ENCODE measurements at places on chromosomes 1 and 21. TPM values are rescaled to one million over a fixed set of nuclear protein-coding genes. Genes with fewer than 3 reads are reported as not detected.
A peak's percentile ranks its signal among the peaks of the same experiment; 100 is the strongest.

Gene RNU1-4
- polyA plus RNA-seq = 1.5 TPM

Gene DNAJC8
- polyA plus RNA-seq = 140 TPM

Gene SMIM11
- polyA plus RNA-seq = 5.7 TPM

Gene SCCPDH
- polyA plus RNA-seq = 60.9 TPM

Gene ESRRG
- 32.5 TPM for polyA plus RNA-seq

Gene SYT2
- 2.9 TPM for polyA plus RNA-seq

Gene B3GALT5
- 1.4 TPM for polyA plus RNA-seq

Gene IVNS1ABP
- 248 TPM for polyA plus RNA-seq

Gene NUP133
- polyA plus RNA-seq = 49.6 TPM

- peak; percentile 24 for DNase-seq
These were observed 115.6 kb upstream of the SLC45A1 start for GRCh38 chr1:8202182-8202905.

GRCh38 chr1:43617668-43618067 is 32.3 kb upstream of the KDM4A start:
- no peak for DNase-seq

DNA sequence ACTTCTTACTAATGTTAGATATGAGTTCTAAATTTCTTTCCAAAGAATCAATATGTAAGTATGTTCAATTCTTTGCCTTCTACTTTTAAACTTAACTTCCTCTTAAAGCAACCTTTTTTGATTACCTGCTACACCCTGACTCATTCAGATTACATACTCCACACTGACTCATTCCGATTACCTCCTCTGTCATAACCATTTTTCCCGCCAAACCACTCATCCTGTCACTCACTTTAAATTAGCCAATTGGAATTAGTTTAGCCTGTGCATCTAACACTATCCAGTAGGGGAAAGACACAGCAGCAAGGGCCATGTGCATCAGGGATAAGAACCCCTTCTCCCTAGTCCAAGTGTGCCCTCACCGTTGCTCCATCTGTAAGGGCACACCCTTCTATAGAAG is 815.5 kb downstream of the BRINP3 start:
- DNase-seq = no peak

GRCh38 chr1:245807954-245808719 is 653.4 kb downstream of the KIF26B start:
- DNase-seq = no peak

DNA sequence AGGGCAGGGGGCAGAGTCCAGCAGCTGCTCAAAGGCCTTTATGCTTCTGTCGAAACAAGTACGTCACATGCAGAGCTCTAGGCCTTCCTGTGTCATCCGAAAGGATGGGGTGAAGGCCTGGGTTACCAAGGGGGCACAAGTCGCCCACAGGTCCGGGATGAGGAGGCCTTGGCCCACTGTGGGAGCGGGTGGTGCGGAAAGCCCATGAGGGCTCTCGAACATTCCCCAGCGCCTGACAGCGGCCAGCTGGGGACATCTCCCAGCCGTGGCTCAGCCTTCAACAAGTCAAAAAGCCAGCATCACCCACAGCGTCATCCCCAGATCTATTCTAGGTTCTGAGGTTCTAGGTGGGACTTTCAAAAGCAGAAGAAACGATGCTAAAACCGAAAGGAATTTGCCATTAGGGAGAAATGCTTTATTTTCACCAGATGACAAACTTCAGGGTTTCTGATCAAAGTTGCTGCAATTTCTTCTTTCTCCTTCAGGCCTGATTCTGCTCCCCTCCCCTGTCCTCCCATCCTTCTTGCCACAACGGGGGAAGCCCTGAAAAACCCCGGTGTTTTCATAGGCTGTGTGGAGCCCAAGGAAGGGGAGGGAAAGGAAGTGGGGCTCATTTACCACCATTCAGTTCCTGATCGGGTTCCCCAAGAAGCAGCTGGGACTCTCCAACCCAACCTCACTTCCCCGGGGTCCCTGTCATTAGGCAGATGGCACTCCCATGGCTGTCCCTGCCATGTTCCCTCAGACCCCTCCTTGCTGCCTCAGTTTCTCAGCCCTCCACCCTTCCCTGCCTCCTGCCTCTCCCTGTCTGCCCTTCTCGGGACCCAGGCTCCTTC is 17.6 kb downstream of the GPR137B start:
- no peak for DNase-seq

DNA sequence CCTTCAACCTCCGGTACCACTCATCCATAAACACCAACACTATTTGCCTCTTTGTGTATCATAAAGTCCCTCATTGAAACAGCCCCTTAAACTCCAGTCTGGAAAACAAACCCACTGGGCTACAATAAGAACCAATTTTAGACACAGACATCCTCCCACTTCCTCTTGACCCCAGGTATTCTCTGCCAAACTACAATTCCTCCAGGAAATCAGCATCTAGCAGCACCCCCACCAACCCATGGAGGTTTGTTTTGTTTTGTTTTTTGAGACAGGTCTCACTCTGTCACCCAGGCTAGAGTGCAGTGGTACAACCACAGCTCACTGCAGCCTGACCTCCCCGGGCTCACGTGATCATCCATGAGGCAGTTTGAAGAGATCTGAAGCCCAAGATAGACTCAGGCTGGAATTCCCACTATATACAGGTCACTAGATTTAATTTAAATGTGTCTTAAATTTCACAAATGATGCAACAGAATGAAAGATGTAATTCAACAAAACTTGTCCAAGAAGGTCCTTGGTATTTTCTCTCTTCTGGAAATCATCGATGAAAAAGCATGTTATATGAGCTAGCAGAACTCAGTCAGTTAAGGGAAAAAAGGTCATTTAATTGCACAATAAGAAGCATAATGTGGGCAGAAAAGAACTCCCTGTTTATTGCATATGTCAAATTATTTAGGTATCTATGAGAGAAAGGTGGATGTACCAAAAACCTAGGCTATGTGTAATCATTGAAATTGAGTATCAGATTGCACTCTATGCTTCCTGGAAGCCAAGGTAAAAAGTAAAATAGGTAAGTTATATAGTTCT is 30.3 kb downstream of the TCP10L start:
- DNase-seq = no peak

DNA sequence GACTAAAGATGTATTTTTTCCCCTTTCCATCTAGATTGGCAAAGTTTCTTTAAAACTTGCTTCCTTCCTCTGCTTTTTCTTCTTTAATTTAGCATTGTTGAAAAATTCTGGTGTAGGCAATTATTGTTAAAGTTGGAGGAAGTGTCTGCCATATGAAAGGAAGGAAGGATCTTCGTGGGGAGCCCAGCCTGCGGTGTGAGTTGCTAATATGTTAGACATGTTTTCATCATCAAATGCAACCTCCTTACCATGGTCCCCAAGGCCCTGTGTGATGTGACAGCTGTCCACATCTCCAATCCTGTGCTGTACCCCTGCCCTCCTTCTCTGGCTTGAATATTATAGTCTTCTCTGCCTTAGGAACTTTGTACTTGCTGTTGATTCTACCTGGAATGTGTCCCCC is 81.0 kb upstream of the ZBTB18 start:
- no peak for DNase-seq

- DNase-seq = no peak
These were observed 57.9 kb upstream of the LGALS8 start for GRCh38 chr1:236465959-236466303.

GRCh38 chr1:146019231-146020057 is 2.1 kb downstream of the HJV start:
- no peak for DNase-seq

GRCh38 chr1:192867180-192867579 is 58.3 kb downstream of the RGS2 start:
- no peak for DNase-seq

DNA sequence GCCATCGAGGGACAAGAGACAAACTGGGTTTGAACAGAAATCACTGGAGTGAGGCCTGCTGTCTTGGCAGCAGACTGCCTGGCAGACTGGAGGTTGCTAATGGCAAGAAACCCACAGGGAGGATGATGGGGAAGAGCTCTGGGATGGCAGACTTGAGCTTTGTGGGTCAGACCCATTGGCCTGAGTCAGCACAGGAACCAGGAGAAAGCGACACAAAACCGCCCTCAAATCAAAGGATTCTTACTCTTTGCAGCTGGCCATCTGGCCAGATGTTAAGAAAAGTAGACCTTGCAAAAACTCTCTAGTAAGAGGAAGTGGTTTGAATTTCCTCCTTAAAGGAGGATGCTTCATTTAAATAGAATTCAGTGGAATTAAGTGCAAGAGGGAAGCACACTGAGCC is 195.2 kb upstream of the JUN start:
- no peak for DNase-seq

- DNase-seq = no peak
These were observed 213.0 kb upstream of the PRMT6 start for GRCh38 chr1:106843518-106843917.

GRCh38 chr1:91684481-91685196 is 184.0 kb downstream of the CDC7 start:
- DNase-seq = no peak

DNA sequence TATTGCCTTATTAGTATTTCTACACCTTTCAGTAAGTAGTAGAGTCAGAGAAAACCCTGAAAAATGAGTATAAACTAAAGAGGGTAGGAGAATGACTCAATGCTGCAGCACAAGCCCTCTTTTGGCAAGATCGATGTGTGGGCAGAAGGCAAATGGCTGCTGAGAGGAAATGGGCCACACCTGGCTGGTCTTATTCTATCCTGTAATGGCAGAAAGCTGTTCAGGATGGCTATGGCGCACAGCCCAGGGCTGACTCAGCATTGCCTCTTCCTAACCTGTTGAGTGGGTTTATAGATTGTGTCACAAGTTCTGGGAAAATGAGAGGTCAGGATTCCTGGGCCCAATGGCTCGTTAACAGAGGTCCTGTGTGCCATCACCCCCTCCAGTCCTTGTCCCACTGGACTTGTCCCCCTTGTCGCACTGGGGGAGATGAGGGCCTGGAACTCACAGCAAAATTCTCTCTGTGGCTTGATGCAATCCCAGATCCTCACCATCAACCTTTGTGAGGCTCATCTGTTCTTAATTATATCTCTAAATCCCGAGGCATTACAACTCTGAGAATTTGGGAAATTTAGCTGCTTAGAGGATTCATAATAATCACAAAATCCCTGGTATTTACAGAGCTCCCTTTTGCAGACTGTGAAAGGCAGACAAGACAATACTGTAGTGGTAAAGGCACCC is 13.2 kb downstream of the HMGB4 start:
- no peak for DNase-seq

DNA sequence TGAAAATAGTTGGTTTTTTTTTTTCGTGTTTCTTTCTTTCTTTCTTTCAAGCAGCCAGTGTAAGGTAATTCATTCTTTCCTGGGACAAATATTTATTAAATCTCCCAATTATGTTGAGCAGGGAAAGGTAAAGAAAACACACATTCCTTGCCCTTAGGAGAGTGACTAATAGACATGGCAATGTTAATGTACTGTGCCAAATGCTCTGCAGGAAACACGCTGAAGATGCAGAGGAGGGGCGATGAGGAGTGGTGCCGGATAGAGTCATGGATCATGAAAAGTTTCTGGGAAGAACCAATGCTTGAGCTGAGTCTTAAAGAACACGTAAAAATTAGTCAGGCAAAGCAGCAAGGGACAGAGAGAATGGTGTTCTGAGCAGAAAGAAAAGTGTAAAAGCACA is 199.2 kb downstream of the DNM3 start:
- no peak for DNase-seq

DNA sequence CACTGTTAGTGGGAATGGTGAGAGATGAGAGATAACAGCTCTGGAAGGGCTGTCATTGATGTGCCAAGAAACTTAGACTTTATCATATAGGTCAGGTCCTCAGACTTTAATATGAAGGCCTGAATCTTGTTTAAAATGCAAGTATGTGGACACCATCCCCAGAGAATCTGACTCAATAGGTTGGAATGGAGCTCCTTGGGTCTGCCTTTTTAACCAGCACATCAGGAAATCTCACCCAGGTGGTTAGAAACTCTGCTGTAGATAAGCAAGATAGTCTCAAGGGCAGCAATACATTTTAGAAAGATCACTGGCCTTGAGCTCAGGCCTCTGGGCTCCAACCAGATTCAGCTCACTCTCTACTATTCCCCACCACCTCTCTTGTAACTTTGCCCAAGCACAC is 180.4 kb downstream of the SLC44A5 start:
- DNase-seq = no peak

- DNase-seq = no peak
These were observed 1967.6 kb downstream of the MRPL39 start for GRCh38 chr21:23639721-23640120.

DNA sequence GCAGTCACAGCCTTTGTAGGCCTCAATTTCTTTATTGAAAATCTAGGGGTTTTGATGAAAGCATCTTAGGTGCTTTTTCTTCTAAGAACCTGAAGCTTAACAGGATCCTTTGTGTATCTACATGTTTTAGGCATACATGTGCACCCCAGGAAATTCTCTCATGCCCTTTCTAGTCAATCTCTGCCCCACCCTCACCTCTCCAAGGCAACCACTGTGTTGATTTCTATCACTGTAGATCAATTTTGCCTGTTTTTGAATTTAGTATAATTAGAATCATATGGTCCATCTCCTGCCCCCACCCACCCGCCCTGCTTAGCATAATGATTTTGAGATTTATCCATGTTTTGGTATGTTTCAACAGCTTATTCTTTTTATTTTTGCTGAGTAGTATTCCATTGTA is 19.4 kb downstream of the VANGL1 start:
- DNase-seq = no peak

GRCh38 chr1:228555074-228555994 is 68.2 kb downstream of the RNF187 start:
- DNase-seq = no peak

DNA sequence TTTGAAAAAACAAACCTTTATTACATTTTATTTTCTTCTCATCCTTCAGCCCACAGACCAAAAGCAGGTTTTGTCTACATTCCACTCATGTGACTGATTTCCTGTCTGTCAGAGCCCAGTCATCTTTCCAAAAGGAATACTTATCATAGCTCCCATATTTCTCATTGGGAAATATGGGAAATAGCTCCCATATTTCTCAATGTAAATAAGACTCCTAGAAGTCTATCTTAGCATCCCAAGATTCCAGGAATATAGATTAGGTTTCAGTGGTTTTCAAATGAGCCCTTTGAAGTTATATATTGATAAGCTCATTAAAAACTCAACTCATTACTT is 19.1 kb upstream of the NRDC start:
- DNase-seq = no peak

- DNase-seq = no peak
These were observed 93.6 kb downstream of the DYRK1A start for GRCh38 chr21:37460196-37460595.

DNA sequence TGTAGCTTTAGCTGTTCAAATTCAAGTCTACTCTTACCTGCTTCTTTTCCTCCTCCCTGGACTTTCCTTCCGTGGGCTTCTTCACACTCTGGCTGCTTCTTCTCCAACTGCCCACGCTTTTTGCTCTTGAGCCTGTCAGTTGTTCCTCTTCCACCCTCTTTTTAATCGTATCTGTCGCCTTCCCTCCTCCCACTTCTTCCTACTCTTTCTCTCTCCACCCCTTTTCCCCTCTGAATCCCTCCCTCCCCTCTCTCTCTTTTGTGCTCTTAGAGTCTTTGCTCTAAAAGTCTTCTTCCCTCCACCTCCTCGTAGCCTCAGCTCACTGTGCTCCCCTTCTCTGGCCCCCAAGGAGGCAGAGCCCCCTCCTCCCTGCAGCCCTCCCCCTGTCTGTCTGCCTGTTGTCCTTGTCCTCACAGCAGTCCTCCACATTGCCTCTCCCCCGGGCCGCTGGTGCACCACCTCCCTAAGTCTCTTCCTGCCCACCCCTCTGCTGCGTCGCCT is 12.9 kb upstream of the GJA5 start:
- no peak for DNase-seq
